ENCODE measurements at places on chromosomes 12 and 14.

DNA sequence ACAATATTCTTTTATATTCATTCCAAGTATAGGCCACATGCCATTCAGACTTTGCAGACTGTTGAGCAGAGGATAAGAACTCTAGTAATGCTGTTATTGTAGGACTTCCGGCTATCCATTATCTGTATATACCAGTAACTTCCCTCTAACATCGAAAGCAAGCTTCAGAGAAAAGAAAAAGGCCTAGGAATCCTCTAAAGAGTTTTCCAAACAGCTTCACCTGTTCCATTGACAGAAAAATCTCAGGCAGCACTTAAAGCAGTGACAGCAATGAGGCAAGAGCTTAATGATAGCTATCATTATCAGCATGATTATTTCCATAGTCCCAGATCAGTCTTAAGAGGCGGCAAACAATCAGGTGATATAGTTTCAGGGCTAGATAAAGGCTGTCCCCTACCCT, 1.8 kb downstream of the CPNE8 start:
- ATAC-seq: no peak

DNA sequence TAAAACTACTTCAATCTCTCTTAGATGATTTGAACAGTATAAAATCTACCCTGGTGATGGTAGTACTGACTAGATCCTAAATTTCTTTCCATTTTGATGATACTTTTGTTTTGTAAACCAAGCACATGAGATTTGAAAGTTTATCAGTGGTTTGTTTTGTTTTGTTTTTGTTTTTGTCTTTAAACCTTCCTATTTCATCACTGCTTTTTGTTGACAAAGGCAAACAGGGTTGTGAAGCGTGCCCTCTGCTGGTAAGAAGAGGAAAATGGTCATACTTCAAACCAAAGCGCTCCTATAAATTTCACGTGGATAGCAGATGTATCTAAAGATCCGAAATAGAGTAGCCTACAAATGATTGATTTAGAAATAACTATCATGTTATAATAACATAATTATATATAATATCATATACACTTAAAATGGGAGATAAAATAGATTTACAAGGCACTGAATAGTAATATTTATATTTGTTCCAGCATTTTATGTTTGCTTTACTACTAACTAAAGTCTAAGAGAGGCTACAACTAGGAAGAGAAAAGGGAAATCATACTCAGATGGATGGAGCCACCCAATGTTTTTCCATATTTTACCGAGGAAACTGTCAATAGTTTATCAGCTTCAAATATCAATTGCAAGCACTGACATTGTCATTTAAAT, 254.0 kb upstream of the USP15 start:
- peak; percentile 45 for ATAC-seq

DNA sequence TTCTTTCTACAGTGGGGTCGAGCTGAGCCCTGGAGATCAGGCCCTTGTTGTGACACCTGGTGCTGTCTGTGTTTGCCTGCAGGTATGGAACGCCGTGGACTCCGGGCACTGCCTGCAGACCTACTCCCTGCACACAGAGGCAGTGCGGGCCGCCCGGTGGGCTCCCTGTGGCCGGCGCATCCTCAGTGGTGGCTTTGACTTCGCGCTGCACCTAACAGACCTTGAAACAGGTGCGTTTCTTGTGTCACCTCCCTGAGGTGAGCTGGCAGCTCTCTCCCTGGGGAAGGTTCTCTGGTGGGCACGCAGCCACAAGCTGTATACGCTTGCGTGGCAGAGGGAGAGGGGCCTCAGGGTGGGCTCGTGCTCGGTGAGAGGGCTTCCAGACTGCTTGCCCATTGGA, 119.3 kb downstream of the BEGAIN start:
- ATAC-seq: no peak

- ATAC-seq: no peak
Measured at GRCh38 chr12:84435682-84436081, 476.9 kb downstream of the SLC6A15 start.

GRCh38 chr14:61696753-61697318, 1.5 kb downstream of the HIF1A start:
- ATAC-seq: no peak

DNA sequence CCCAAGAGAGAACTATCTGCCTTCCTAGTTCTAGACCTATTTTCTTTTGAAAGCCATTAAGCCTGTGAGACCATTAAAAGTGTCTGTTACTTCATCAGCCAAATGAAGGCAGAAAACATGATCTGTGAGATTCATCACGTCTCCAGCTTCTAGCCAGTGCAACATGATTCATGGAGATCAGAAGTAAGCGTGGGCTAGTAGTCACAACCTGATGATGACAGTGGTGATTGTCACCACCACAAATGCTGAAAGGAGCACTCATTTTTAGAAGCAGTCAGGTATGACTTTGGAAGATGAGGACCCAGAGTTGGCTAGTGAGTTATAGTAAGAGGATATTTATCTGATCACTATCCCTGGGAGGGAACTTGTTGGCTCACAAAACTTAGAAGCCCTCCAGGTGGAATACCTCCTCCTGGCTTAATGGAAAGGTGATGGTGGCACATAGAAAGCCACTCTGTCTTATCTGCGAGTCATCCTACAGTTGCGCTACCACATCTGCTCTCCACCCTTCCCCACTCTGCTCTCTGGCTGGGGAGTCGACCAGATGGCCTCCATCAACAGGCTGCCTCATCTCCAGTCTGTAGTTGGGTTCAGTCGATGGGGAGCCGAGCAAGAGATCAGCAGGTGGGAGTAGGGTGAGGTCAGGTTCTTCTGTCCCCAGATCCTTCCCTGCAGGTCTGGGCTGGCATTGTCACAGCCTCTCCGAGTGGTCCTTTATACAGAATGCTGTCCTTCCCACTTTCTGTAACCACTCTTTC, 317.6 kb upstream of the FKBP4 start:
- no peak for ATAC-seq

- no peak for ATAC-seq
Measured at GRCh38 chr12:10392394-10392930, 2.6 kb upstream of the KLRK1 start.

DNA sequence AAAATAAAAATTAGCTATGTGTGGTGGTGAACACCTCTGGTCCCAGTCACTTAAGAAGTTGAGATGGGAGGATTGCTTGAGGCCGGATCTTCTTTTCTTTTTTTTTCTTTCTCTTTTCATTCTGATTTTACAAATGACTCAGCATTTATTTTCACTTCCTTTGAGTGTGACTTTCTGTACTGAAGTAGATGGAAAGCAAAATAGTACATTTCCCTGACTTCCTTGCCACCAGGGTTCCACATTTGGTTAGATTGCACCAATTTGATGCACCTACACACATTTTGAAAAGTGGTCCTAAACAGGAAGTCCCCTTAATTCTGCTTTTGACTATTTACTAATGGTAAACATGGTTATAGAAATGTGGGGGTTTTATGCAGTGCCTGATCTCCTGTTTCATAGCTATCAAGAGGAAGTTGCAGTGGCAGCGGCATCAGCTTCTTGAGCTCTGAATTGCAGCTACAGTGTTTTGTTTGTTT, 13.0 kb upstream of the LEMD3 start:
- no peak for ATAC-seq

Measured in SK-N-SH treated with all-trans-retinoic acid at 6 μM for 48 hours (cell line).